ENCODE measurements at places on chromosomes 11 and 22. TPM values are rescaled to one million over a fixed set of nuclear protein-coding genes. Genes with fewer than 3 reads are reported as not detected.

DNA sequence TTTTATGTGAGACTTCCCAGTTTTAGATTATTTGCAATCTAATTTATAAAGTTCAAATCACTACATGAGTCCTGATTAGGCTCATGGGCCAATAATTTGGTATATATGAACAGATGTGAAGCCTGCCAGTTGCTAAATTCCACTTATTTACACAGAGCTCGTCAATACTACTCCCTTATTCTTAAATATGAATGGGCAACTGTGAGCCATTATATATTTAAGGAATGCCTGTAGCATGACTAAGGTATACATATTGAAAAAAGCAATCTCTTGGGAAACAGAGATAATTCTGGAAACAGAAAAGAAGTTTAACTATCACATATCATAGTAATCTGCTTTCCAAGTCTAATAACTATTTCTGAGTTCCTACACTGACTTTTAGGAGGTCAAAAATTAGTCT, 27.0 kb downstream of the RBMXL2 start:
- DNase-seq = no peak

DNA sequence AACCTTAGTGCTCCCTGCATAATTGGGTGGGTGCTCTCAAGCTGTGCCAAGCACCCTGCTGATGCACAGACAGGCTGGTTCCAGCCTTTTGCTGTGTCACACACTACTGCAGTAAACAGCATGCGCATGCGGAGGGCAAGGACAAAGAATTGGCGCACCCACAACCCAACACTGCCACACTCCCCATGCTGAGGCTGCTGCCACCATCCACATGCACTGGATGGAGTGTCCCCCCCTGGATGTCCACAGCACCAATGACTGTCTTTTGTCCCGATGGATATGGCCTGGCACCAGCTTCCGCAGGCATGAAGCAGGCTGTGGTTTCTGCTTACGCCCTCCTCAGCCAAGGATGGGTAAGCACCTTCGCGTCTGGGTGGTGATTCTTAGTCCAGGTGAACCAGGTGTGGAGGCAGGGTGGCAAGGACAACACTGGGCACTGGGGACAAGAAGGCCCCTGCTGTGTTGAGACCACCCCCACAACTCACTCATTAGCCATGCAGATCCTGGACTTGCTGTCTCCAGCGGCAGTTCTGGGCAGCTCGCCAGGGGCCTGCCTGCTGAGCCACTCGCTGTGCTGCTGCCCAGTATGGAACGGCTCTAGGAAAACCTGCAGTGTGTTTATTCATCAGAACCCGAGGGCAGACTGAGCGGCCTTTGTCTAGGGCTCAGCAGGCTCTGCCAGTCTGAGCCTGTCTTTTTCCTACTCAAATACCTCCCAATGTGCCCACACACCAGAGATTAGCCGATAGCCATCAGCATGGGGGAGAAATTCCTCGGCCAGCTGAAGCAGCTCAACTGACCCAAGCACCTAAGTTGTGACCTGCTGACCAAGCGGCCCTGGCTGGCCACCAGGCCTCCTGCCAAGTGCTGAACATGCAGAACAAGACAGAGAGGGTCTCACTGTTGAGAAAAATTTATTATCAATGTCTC, 8.2 kb upstream of the NAP1L4 start:
- no peak for DNase-seq

DNA sequence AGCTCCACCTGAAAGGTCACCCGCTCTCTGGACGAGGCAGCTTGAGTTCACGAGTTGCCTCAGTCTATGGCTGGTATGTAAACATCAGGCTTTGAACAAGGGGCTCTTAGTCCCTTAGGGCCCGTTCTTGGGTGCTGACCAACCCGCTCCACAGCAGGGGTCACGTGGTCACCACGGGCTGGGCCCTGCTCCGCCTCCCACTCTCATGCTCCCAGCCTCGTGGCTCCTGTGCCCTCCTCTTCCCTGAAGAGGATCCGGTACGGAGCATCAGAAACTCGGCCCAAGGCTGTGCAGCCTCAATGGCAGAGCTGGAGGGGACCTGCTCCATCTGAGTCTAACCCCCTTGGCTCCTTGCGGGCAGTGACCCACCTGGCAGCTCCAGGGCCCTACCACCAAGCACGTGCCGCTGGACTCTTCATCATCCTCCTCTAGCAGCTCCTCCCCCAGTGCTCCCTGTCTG, 54.2 kb upstream of the TTLL12 start:
- no peak for DNase-seq

- no peak for DNase-seq
These were observed 288.8 kb upstream of the C11orf87 start for GRCh38 chr11:109133159-109133558.

- no peak for DNase-seq
These were observed 2.6 kb upstream of the ATP5MGL start for GRCh38 chr22:42642806-42643633.

- no peak for DNase-seq
These were observed 30.2 kb upstream of the P2RY2 start for GRCh38 chr11:73187854-73188253.

DNA sequence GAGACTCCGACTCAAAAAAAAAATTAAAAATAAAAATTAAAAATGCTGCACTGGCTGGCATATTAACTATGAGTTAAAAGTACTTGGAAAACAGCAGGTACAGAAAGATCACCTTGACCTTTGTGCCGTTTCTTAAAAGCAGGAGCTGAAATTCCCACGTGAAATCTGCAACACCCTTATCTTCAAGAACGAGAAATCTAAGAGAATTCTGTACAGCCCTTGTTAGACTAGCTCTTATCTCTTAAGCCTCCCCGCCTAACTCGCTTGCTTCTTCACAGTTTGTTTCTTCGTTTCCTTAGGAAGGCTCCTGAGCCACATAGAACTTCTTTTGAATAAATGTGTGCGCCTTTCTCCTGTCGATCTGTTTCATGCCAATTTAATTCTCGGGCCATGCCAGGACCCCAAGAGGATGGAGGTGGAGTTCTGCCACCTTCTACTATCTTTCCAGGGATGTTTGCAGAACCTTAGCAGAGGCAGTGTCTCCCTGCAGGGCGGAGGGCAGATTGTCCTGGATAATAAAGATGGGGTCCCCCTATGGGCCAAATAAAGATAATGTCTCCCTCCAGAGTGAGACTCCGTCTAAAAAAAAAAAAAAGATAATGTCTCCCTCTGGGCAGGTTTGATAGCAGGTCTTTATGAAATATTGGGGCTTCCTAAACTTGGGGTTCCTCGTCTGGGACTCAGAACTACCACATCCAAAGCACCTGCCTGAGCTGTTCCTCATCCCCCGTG, 27.4 kb upstream of the SYT8 start:
- DNase-seq = no peak

- no peak for DNase-seq
These were observed 907.4 kb upstream of the RAG2 start for GRCh38 chr11:37505406-37505805.

- no peak for DNase-seq
These were observed 737.2 kb downstream of the LRRC4C start for GRCh38 chr11:40722179-40722795.

- DNase-seq = no peak
These were observed 27.8 kb downstream of the LMO1 start for GRCh38 chr11:8235925-8236324.

- no peak for DNase-seq
These were observed 91.5 kb upstream of the USP47 start for GRCh38 chr11:11750017-11750878.

- no peak for DNase-seq
These were observed 784.6 kb upstream of the ANO3 start for GRCh38 chr11:25547292-25547691.

GRCh38 chr11:35274909-35275785, 136.2 kb downstream of the CD44 start:
- DNase-seq = no peak

DNA sequence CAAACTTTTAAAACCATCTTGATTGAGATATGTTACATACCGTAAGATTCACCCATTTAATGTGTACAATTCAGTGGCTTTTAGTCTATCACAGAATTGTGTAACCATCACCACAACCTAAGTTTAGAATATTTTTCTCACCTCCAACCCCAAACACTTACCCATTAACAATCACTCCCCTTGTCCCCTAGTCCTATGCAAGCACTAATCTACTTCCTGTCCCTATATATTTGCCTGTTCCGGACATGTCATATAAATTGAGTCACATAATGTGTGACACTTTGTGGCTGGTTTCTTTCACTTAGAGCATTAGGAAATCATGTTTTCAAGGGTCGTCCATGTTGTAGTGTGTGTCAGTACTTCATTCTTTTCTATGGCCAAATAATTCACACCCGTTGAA, 38.8 kb downstream of the RASSF10 start:
- no peak for DNase-seq

- DNase-seq = no peak
These were observed 225.6 kb downstream of the BLID start for GRCh38 chr11:121890377-121890776.

GRCh38 chr11:112260490-112260889, at the start of gene PLET1:
PLET1 (minus strand) TSS chr11:112260860; CDS start chr11:112260589, 271 bp downstream.
- DNase-seq = no peak

- DNase-seq = no peak
These were observed 52.2 kb downstream of the PRDM10 start for GRCh38 chr11:129950101-129951091.

DNA sequence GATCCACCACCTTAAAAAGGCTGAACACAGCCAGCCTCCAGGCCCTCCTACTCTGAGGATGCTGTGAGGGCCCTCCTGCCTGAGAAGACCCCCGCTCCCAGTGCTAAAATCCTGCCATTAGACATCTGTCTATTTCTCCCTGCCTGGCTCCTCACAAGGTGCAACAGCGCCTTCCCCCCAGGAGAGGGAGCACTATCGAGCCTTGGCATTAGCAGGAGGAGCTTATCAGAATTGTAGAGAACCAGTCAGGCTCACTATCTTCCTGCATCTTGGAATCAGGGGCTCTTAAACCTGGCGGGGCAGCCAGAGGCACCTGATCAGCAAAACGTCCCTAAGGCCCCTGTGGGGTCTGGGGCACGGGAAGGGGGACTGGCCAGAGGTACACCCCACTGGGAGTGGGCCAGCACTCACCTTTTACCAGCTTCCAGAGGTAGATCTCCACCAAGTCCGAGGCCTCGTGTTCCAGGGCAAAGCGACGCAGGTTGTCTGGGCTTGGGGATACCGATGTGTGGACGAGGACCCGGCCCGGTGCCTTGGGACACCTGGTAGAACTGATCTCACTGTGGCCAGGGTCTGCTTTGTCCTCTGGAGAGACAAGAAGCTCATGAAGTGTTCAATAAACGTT, 28.7 kb downstream of the CHRDL2 start:
- DNase-seq = peak; percentile 81

GRCh38 chr11:121611242-121611641, 158.5 kb upstream of the SORL1-AS1 start:
- no peak for DNase-seq

DNA sequence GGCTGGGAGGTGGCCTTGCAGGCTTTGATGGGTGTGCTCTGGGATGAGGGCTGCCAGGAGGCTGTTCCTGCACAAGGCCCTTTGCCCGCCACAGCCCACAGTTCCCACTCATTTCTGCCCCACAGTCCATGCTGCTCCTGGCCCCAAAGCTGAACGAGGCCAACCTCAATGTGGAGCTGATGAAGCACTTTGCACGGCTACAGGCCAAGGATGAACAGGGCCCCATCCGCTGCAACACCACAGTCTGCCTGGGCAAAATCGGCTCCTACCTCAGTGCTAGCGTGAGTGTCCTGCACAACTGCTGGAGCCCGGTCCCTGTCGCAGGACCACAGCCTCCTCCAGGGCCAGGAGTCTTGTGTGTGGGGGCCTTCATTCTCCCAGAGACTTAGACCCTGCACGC, 10.2 kb downstream of the SCYL1 start:
- DNase-seq = no peak

DNA sequence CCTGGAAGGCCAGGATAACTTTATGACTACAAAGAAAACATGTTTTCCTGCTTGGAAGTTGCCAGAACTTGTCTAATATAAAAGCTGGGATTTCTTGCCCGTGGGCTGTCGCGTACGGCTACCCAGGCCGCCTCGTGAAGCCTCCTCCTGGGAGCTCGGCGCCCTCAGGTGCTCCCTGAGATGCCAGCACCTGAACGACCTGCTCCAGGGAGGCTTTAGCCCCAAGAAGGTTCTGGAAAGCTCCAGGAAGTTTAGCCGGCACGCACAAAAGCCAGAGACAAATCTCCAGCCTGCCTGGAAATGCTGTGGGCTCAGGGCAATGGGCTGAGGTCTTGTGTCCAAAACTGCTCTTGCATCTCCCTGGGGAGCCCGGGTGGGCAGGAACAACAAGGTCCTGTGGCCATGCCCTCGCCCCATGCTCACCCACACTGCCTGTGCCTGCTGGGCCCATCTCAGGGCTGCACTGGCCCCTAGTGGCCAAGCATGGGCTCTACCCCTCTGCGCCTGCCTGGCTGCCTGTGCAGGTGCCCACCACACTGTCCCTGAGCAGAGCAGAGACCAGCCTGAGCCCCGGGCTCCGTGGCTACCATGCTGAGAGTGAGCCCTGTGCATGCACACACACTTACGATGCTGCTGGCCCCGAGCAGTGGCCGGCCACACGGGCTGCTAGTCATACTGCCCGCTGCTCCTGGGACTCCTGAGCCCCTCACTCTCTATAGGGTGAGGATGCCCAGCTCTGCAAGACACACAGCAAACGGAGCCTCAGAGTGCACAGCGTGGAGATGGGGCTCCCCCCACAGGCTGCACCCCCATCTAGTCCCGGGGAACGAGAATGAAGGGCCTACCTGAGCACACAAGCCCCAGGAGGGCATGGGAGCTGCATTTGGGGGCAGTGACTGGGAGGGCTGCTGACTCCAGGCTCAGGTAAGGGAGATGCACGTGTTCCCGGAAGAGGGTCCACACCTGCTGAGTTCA, 4.9 kb upstream of the CELSR1 start:
- no peak for DNase-seq

DNA sequence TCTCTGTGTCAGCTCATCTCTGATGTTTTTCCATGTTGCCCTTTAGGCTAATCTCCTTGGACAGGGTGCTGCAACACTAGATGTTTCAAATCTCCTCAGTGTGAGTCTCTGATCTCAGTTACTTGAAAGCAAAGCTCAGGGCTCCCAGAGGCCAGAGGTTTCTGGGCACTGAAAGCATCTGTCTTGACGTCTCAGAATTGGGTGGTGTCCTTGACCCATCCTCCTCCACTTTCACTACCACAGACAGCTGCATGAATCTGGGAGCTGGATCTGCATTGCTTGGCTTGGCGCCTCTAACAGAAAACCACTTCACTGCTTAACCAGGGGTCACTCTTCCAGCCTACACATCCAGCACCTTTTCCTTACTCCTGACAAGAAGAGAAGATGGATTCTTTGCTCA, 399.4 kb downstream of the NXPE2 start:
- DNase-seq = no peak

- no peak for DNase-seq
These were observed 91.0 kb downstream of the CCDC83 start for GRCh38 chr11:85946221-85946620.

GRCh38 chr11:76736773-76737495, 46.2 kb upstream of the TSKU start:
- DNase-seq = no peak

Gene OR8G5
- not detected for total RNA-seq

Gene CARD10
- total RNA-seq = 14.6 TPM

Gene MIAT
- total RNA-seq = 36.0 TPM

Gene OR9G4
- total RNA-seq = not detected

Gene SHANK2
- 52.9 TPM for total RNA-seq

Gene MMP10
- not detected for total RNA-seq

Gene F2
- total RNA-seq = not detected

Gene CELF1
- 194 TPM for total RNA-seq

Gene ACTN3
- 28.2 TPM for total RNA-seq

Gene C11orf91
- total RNA-seq = not detected

Gene SSTR3
- 0.22 TPM for total RNA-seq

Gene ANGPTL5
- total RNA-seq = not detected

Gene PRG2
- not detected for total RNA-seq

Gene DBX1
- total RNA-seq = not detected

Gene MS4A4A
- total RNA-seq = not detected

Gene PHETA2
- 8.0 TPM for total RNA-seq

Gene PGA5
- total RNA-seq = 0.67 TPM

Data from H1 (cell line).